ENCODE measurements at places on chromosomes 16 and 17.

DNA sequence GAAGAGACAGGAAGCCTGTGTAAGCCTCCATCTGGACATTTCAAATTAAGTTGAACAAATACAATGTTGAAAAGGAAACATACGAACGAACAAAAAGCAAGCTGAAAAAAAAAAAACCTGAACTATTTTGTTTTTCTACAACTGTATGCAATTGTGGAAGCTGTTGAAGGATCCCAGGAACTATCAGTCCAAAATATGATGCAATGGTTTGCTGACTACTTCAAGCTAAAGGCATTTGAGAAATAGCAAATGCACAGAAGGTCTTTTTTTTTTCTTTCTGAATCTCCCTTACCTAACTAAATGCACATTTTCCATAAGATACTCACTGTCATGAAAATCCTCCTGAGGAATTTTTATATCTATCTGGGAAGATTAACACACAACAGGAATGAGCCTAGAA is 40.2 kb downstream of the MAF start:
- no peak for DNase-seq

DNA sequence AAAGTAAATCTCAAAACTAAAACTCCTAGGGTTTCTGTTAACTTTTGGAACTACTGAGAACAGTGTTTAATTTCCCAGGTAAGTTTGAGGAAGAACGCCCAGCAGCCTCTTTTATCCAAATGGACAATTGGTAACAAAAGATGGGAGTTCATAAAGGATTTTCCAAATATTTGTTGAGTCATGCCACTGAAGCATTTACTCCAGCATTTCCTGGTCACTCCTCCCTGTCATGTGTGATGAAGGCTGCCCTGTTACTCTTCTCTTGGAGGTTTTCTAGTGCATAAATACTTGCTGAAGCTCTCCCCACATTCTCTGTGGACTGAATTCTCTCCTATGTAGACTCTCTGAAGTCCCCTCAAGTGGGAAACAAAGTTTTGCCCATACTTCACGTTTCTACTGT is 16.5 kb downstream of the ZNF75A start:
- DNase-seq = no peak

- DNase-seq = no peak
These were observed 1.3 kb downstream of the TIMP2 start for GRCh38 chr17:78923660-78924453.

DNA sequence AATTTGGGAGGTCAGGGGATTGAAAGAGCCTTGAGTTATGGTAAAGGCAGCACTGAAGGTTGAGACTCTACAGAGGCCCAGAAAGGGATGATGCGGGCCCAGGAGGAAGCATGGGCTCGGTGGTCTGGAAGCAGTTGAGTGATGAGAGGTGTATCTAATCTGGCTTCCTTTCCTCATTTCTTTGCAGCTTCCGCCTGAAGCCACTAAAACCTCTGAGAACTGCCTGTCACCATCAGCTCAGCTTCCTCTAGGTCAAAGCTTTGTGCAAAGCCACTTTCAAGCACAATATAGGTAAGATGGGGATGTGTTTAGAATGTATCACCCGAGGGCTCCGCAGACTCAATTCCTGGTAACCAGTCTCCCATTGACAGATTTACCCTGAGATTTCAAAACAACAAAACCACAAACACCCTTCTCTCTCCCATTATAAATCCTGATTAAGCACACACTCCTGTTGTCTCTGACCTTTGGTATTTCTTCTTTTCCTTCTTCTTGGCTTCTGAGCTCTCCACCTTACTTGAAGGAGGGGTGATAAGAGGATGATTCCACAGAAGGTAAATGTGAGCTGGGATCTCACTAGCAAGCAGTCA is 21.2 kb downstream of the USP43 start:
- DNase-seq = no peak

- no peak for DNase-seq
These were observed 167.8 kb downstream of the ENGASE start for GRCh38 chr17:79242393-79242792.

DNA sequence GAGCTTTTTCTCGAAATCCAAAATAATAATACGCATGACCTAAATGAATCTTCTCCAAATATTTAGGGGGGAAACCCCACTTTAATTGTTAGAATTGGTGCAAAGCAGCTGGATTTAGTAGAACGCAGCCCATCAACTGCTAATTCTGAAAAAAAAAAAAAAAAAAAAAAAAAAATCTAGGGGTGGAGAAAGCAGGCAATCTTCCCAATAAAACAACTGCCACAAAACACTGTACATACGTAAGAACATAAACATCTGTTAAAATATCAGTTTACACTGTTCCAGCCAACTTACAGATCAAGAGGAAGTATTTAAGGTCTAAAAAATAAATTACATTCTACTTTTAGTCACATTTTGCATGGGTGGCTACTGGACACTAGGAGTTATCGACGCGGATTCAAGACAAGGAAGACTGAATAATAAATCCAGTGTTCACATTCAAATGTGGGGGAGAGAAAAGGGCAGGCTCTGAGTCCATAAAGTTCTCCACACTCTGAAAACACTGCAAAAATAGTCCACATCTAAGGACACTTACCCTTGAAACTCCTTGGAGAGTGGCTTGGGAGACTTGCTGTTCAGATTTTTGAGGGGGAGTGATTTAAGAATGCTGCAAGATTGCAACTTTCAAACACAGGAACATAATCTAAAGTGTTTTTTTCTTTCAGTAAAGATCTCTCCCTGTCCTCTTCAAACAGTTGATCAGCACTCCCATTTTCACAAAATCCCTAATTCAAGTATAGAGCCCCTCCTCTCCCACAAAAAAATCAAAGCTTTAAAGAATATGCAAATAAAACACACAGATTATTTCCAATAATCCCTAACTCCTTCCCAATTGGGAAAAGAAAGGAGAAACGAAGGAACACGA is 1.3 kb downstream of the APPBP2 start:
- no peak for DNase-seq

DNA sequence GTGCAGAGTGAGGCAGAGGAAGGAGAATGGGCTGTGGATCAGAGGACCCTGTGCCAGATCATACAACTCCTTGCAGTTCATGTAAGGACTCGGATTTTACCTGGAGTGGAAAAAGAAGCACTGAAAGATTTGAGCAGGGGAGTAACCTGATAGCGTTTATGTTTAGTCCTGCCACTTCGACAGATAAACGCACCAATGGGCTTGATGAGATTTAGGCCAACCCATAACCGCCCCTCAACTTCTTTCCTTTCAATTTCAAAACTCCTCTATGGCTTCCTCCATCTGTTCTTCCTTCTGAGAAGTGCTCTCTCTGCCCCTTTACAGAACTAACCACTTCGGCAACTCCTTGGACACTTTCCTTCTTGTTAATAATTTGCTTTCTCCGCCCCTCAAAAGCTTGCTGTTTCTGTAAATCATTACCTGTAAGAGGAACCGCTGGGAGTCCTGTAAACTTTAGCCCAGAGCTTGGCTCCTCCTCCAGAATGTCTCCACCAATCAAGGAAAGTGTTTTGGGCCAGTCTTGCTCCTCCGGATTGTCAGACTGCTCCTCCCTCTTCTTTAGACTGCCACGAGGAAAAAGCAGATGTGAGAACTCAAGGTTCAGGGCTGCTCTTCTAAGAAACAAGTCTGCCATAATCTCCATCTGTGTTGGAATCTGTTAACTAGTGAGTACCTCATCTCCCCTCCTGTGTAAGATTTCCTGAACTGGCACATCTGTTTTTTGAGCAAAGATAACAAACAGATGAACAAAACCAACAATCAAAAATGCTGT is at the start of gene ACSM3:
Gene ACSM3, plus strand, starts transcription at position 554 of the 772 bp plus-strand sequence. CDS start 6,021 bp downstream, outside the sequence.
- DNase-seq = no peak

DNA sequence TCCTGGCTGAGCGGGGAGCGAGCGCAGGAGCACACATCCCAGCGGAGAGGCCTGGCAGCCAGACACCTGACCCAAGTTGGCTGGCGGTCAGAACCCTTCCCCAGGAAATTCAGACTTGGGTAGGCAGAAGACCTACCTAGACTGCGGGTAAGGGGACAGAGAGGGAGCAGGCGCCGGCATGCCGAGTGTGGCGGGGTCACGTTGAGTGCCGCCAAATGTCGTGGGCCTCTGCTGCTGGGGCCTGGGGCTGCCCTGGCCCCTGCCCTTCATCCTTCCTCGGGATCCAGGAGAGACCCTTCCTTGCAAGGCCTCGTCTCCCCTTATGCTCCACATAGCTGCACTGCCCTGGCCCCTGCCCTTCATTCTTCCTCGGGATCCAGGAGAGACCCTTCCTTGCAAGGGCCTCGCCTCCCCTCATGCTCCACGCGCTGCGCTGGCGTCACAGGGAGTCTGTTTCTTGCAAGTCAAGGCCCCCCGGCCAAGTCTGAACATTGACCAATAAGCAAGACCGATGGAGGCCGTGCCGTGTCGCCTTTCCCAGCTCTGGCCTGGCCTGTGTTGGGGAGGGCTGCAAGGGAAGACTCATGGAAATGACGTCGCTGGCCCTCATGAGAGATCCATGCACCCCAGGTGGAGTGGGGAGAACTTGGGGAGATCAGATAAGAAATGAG is 47.8 kb downstream of the MGAT5B start:
- DNase-seq = no peak

DNA sequence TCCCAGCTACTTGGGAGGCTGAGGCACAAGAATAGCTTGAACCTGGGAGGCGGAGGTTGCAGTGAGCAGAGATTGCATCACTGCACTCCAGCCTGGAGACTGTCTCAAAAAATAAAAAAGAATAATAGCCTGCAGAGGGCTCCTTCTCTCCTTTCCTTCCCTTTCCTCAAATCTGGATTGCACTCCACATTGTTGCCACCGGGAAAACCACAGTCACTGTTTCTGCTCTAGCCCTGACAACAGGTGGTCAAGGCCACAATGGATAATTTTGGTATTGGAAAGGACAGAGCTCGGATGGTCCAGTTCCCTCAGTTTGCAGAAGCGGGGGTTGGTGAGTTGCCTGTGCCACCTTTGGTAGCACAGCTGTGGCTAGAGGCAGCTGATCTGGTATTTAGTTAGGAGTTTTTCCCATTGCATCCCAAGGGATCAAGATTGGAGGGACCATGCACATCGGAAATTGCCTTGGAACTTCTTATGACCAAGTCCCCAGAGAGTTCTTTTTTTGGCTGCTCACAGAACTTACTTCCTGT is 44.7 kb upstream of the PRSS54 start:
- peak; percentile 70 for DNase-seq

DNA sequence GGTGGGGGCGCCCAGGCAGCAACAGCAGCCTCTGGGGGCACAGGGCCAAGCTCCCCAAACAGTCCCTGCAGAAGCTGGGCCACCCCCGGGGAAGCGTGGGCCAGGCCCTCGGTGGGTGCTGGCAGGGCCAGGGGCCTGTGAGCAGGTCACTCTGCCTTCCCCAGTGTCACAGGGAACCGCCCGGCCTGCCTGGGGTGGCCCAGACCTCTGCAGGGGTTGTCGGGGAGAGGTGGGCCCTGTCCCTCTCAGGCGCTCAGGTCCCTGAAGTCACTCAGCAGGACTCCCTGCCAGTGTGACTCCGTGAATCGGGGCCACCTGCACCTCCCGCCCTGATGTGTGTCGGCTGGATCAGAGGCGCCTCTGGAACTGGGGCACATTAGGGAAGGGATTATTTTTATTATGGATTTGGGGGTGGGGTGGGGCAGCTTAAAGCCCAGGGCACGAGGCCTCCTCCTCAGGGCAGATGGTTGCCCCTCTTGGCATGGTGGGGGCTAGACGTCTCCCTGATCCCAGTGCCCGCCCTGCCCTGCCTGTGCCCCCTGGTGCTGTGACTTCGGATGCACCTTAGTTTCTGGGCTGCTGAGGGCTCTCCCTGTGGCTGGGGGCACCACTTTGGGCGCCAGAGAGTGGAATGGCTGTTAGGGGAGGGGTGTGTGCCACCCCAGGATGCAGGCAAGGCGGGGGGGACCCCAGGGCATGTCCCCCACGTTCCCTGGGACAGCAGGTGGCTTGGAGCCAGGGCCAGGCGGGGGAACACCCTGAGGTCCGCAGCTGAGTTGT is 1.2 kb upstream of the GNG13 start:
- no peak for DNase-seq

GRCh38 chr17:17300624-17301568 is 2.3 kb upstream of the NT5M start:
- no peak for DNase-seq

- no peak for DNase-seq
These were observed 2.0 kb upstream of the CANT1 start for GRCh38 chr17:79011451-79012147.

DNA sequence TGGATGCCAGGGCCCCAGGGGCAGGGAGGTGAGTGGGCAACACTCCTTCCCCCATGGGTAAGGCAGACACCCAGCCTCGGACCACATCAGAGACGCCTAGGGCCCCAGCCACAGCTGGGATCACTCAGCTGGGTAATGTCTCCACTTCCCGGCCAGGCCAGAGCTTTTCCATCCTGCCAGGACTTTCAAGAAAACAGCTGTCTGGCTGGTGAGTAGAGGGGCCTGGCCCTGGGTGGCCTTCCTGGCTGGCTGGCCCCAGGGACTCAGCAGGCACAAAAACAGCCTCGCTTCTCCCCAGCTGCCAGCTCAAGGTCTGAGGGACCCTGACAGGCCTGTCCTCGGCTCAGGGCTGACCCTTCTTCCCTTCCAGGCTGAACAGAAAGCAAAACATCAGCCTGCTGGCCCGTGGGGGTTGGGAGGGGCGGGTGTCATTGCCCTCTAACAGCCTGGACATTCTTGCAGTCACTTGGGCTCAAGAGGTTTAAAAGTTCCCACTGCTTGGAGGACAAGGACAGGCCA is 45.3 kb upstream of the JPH3 start:
- DNase-seq = no peak

DNA sequence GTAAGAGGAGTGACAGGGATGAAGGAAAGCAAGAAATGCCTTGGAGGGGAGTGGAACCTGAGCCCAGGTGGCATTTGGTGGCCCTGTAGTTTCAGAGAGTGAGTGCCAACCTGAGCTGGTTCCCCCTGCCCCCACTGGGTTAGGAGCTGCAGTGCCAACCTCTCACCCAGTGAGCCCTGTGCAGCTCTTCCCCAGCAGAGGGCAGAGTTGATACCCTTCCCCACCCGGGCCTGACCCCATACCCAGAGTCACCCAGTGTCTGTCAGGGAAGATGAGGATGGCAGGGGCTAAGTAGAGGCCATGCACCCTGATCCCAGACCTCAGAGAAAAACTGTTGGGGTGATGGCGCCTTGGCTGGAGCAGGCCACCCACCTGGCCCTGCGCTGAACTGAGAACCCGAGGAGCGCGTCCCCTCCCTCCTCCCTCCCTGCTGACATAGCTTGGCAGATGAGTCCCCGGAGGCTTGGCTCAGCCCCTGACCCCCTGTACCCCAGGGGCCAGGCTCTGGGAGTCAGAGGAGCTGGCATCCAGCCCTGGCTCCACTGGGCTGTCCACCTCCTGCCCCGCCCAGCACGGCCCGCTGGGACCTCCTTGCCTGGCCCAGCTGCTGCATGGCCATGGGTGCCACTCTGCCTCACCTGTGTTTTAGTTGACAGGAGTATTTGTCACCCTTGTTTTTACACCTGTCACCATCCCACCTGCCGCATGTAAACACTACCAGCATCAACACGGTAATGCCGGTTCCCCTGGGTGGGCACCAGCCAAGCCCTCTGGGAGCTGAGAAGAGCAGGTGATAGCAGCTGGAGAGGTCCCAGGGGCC is 113.9 kb downstream of the AMFR start:
- DNase-seq = no peak

- no peak for DNase-seq
These were observed 6.0 kb upstream of the NT5M start for GRCh38 chr17:17297217-17297616.

GRCh38 chr16:81526935-81527334 is 82.3 kb downstream of the CMIP start:
- DNase-seq = no peak
